Activated T-cell treated with anti-CD3 and anti-CD28 coated beads, Interleukin-2, amount 50 U/mL, for 72 hours (primary cell): ENCODE measurements at places on chromosomes 1 and 21.

DNA sequence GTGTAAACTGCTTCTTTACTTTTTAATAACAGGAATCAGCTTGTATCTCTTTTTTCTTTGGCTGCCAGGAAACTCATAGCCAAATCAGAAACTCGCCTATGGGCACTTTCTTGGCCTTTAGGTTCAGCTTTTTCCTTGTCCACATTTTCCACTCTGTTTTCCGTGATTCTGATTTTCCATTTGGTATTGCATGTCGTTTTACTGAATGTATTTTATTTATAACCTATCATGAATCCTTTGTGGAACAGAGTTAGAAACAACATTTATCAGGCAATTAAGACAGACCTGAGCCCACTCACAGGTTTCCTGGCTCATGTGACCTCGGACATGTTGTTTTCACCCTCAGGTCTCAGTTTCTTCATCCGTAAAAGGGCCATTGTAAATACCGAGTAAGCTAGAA lies 5.3 kb upstream of the ECE1 start:
- DNase-seq = no peak

DNA sequence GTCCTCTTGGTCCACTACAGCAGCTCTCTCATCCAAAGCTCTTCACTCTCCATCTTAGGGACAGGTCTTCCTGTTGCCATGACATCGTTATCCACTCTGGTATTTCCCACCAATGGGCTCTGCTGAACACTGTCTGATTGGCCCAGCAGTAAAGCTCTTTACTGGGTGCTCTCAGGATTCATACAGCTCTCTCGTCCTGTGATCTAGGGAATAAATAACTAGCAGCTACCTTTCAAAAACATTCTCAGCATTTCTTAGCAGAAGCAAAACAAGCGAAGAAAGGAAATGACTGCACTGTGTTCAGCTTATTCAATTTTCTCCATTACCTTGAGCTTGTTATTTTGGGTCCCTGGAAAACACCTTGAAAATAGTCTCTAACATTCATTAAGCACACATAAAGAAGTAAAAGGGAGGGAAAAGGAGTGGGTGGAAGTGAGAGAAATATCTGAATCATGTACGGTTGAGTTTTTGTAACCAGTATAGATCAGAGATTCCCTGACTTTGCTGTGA lies 163.4 kb upstream of the SGIP1 start:
- DNase-seq = no peak

GRCh38 chr1:227898502-227899140 lies 49.1 kb downstream of the WNT9A start:
- DNase-seq = no peak

DNA sequence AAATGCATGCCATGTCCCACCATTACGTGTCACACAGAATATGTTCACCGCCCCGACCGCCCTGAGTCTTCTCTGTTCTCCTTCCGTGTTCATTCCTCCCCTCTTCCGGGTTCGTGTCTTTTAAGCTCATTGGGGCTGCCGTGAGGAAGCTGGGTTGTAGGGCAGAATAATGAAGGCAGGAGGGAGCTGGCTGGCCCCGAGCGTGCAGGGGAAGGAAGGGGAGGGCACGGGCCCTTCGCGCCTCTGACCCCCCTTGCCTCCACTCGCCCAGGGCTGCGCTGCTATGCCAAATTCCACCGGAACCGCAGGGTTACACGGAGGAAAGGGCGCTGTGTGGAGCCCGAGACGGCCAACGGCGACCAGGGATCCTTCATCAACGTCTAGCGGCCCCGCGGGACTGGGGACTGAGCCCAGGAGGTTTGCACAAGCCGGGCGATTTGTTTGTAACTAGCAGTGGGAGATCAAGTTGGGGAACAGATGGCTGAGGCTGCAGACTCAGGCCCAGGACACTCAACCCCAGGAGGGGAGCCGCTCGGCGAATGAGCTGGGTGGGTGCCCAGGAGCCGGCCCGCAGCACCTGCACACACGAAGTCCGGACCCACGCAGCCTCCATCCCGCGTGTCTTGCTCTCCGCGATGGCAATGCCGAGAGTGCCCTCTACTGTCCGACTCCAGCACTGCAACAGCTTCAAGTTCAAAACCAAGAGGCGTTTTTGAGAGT lies 16.5 kb upstream of the AGTRAP start:
- DNase-seq = peak; percentile 86

GRCh38 chr1:173056365-173056764 lies 5.6 kb upstream of the TNFSF18 start:
- DNase-seq = no peak

GRCh38 chr1:150999926-151000325 lies 6.8 kb downstream of the MINDY1 start:
- no peak for DNase-seq

- no peak for DNase-seq
These were observed 2.8 kb downstream of the SPATC1L start for GRCh38 chr21:46181436-46181835.

GRCh38 chr21:42120101-42120902 lies 49.2 kb downstream of the UMODL1 start:
- DNase-seq = no peak

DNA sequence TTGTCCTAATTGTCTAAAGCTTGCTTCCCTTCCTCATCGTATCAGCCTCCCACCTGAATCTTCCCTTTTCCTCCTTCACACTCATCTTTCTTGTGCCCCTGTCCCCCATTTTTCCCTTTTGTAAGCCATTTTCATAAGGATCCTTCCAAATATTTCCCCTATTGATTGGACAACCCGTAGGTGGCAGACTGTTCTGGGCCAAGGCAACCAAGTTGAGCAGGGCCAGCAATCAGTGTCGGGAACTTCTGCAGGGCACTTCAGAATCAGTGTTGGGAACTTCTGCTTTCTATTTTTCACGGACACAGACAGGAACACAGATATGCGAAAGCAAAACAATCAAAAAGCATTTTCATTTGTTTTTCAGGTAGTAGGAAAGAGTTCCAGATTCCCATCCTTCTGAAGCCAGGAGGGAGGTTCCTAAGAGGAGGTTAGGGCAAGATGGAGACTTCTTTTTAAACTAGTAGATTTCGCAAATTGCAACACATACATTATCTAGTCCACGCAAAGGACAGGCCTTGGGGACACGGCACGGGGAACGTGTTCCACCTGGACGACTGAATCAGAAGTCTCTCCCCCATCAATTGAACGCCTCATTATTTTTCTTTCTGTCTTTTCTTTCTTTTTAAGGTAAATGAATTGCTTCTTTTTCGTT lies 691 bp upstream of the MPZL1 start:
- DNase-seq = no peak

DNA sequence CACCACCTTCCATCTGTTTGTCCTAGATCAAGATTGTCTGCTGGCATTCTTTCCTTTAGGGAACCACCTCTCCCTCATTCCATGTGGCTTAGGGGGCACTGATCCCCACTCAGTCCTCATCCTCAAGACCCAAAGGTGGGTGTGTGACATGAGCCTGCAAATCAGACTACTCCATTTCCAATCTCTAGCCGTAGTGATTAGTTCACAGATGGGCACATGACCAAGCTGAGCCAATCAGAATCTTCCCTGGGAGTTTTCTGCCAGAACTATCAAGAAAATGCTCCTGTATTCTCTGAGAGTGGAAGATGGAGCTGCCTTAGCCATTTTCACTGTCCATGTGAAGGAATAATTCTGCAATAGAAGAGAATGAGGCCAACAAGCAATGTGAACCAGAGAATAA lies 19.3 kb upstream of the PTPRF start:
- no peak for DNase-seq

DNA sequence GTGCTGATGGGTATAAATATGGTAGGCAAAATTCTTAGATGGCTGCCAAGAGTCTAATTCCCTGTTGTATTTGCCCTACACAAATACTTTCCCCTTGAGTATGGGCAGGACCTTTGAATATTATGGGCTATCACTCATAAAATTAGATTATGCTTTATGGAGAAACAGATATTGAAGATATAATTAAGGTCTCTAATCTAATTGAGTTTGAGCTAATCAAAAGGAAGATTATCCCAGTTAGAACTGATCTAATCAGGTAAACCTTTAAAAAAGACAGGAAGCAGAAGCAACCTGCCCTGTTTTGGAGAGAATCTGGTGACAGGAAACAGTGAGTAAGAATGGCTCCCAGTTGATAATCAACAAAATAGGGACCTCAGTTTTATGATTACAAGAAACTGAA lies 609.0 kb upstream of the PRMT6 start:
- no peak for DNase-seq

DNA sequence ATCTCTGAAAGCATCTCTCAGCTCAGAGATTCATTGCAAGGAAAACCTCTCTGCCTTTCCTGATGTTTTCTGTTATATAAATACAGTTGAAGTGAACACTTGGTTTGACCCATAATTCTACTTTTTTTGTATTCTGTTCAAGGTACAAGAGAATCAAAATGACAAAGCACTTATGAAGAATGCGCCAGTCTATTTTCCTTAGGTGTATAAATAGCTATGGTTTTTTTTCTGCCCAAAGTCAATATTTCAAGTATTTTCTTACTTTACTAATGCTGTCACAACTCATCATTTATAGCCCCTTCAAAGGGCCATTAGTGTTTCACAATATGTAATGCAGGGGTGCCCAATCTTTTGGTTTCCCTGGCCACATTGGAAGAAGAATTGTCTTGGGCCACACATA lies 142.5 kb upstream of the C1orf105 start:
- DNase-seq = no peak

GRCh38 chr1:30104551-30104950 lies 618.8 kb downstream of the MATN1 start:
- no peak for DNase-seq

- DNase-seq = no peak
These were observed 4.2 kb downstream of the S100A13 start for GRCh38 chr1:153623101-153623500.

GRCh38 chr1:81288689-81289088 lies 512.0 kb upstream of the ADGRL2 start:
- DNase-seq = no peak

GRCh38 chr1:230230273-230230672 lies 163.2 kb downstream of the GALNT2 start:
- no peak for DNase-seq

- DNase-seq = no peak
These were observed 48.1 kb downstream of the ABCG1 start for GRCh38 chr21:42266971-42267556.

- no peak for DNase-seq
These were observed 17.0 kb upstream of the SNX7 start for GRCh38 chr1:98644510-98644909.

GRCh38 chr1:167171286-167171929 lies 49.3 kb upstream of the POU2F1 start:
- DNase-seq = no peak

GRCh38 chr1:226593541-226593940 lies 45.0 kb downstream of the STUM start:
- no peak for DNase-seq

DNA sequence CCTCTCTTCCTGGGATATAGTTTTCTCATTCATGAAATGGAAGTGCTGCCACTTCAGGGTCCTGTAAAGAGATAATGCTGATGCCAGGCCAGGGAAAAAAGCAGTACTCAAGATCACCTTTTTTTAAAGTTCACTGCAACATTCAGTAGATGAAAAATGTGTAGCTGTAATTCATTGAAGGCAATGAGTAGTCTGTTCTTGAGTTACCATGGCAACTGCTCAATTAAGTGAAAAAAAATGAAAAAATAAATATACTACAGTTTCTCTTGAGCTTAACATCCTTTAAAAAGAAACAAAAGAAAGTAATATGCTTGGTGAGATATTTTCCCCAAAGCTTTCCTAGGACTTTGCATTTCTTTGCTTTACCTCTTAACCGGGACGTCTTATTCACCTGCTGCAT lies 183.3 kb downstream of the AK5 start:
- no peak for DNase-seq

GRCh38 chr1:78091215-78091813 lies 45.5 kb downstream of the GIPC2 start:
- no peak for DNase-seq

DNA sequence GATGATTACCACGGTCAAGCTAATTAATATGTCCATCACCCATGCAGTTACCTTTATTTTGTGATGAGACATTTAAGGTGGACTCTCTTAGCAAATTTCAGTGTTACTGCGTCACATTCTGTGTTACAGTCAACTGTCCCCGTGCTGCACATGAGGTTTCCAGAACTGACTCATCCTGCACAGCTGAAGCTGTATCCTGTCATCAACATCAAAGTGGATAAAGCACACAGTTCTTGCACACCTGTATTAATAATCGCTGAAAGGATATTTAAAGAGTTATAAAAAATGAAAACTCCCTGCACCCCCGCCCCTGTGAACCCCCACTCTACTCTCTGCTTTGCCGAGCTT lies 3.4 kb upstream of the KRTAP10-5 start:
- peak; percentile 21 for DNase-seq

GRCh38 chr21:46606427-46606813 lies 1.5 kb upstream of the S100B start:
- DNase-seq = no peak

DNA sequence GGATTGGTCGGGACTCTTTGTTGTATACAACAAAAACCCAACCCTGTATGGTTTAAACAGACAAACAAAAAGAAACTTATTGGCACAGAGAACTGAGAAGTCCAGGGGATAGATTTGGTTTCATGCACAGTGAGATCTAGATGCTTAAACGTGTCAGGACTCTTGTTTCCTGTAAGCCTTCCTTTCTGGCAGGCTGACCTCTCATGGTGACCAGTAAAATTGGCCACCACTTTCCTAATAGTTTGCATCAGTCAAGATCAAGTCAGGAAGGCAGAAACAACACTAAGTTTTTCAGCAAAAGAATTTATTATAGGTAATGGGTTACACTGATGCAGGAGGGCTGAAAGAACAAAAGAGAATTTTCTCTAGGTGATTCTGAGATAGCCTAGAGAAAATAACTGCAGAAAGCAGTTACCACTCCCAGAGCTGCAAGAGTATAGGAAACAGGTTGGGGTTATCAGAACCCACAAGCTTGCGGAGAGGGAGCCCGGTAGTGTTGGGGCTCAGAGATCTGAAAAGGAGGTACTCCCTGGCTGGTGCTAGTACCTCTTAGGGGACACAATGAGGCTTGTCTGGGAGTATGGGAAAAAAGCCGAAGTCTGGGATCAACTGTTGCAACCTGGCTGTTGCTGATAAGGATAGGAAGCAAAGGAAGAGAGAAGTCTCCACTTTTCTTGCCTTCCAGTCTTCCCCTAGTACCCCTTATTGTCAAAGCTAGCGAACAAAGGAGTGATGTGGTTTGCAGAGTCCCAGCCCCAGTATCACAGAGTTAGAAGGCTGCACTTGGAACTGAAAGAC lies 21.4 kb downstream of the CITED4 start:
- no peak for DNase-seq

DNA sequence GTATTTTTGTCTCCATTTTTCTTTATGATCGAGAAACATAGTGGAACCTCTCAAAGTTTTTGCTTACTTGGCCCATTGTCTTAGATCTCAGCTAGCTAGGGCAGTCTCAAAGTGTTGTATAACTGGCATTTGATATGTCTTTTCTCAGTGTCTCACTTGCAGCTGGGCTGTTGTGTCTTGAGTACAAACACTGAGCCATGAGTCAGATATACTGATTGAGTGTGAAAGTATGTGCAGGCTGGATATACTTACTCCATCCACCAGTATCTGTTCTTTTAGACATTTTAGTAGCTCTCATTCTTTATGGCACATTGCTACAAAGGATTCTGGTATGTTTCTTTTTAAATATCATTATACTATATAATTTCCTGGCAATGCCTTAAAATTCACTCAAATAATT lies 14.3 kb upstream of the GPR52 start:
- DNase-seq = no peak

GRCh38 chr1:26728645-26729044 lies 32.8 kb downstream of the ARID1A start:
- no peak for DNase-seq
